ENCODE measurements at places on chromosomes 3 and 15.

- ATAC-seq: no peak
Measured at GRCh38 chr15:64582202-64582601, 121.8 kb downstream of the ZNF609 start.

- ATAC-seq: no peak
Measured at GRCh38 chr3:40414270-40414669, 27.3 kb downstream of the ENTPD3 start.

DNA sequence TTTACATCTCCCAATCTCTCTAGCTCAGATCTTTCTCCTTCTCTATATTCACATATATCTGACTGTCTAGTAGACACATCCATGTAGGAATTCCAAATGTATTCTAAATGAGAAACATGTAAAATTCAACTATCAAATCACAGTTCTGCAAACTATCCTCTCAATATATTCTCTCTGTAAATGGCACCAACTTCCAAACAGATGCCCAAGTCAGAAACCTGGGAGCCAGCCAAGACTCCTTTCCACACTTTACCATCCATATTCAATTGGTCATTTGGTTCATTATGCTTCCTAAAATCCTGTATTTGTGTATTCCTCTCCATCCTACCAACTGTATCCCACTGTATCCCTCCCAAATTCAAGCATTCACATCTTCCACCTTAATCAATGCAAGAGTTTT lies 53.0 kb upstream of the INO80 start:
- ATAC-seq: no peak

- ATAC-seq: no peak
Measured at GRCh38 chr15:60110909-60111308, 106.8 kb downstream of the FOXB1 start.

- no peak for ATAC-seq
Measured at GRCh38 chr3:54596087-54596486, 331.8 kb downstream of the LRTM1 start.

DNA sequence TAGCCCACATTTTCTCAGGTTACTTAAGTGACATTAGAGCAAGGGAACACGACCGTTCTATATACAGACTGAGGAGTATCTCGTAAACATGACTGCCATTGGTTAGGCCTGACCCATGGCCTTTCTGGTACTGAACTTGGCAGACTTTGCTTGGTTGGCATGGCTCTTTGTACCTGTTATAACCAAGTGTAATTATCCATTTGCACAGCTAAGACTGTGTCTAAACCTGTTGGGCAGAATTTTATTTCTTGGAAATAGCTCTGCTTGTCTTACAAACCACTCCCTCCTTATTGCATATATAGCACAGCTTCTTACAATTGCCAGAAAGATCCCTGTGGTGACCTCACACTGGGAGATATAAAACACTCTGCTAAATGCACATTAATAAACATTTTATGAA lies 106.9 kb downstream of the P2RY1 start:
- no peak for ATAC-seq

GRCh38 chr3:143668924-143669790 lies 179.1 kb downstream of the SLC9A9 start:
- no peak for ATAC-seq

GRCh38 chr3:183315739-183316138 lies 62.7 kb downstream of the B3GNT5 start:
- ATAC-seq: no peak

GRCh38 chr3:102194001-102194400 lies 240.8 kb upstream of the ZPLD1 start:
- no peak for ATAC-seq

- ATAC-seq: no peak
Measured at GRCh38 chr15:76954744-76955143, 23.2 kb downstream of the RCN2 start.

- no peak for ATAC-seq
Measured at GRCh38 chr15:84953726-84954125, 27.9 kb upstream of the PDE8A start.

- peak; percentile 50 for ATAC-seq
Measured at GRCh38 chr3:52495777-52496602, 852 bp downstream of the STAB1 start.

GRCh38 chr3:16071206-16071605 lies 103.3 kb upstream of the GALNT15 start:
- no peak for ATAC-seq

- ATAC-seq: no peak
Measured at GRCh38 chr3:189277711-189278110, 105.9 kb downstream of the TPRG1 start.

GRCh38 chr15:31483986-31484951 lies 157.6 kb downstream of the KLF13 start:
- ATAC-seq: no peak

Data from SK-N-SH treated with all-trans-retinoic acid at 6 μM for 48 hours (cell line).